H9 (cell line): ENCODE measurements at places on chromosomes 4 and X.

DNA sequence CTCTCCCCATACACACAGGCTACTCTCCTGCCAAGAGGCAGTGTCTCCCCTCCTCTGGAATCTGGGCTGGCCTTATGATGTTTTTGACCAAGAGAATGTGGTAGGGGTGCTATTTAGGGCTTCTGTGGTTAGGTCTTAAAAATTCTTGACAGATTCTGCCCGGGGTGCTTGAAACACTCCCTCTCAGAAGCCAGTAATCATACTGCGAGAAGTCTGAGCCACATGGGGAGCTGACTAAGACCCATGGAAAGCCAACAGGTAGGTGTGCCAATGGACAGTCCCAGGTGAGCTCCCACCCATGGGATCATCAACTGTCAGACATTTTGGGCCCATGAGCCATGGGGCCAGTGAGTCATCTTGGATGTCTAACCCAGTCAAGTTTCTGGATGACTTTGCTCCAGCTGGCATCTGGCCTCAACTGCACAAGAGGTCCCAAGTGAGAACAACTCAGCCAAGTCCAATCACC lies 315.7 kb downstream of the FBXW7 start:
- peaks cover 4% of the 10 kb centered on the region; the same call in 1 of the 2 replicates for H3K36me3 ChIP-seq
- H3K27me3 ChIP-seq = no peaks in the 10 kb centered on the region
- no peak overlapping the region for H3K27ac ChIP-seq
- DNase-seq = no peak
- H3K4me1 ChIP-seq = no peaks in the 10 kb centered on the region; the same call in 1 of the 2 replicates
- H3K4me3 ChIP-seq = no peak overlapping the region

- H3K4me1 ChIP-seq = no peaks in the 10 kb centered on the region; the same call in 1 of the 2 replicates
- no peaks in the 10 kb centered on the region for H3K36me3 ChIP-seq
- no peaks in the 10 kb centered on the region for H3K27me3 ChIP-seq
- DNase-seq = no peak
- no peak overlapping the region for H3K27ac ChIP-seq
These were observed 219.8 kb upstream of the CTSO start for GRCh38 chr4:156173486-156173885.

- no peaks in the 10 kb centered on the region for H3K27me3 ChIP-seq
- no peak overlapping the region for H3K27ac ChIP-seq
- no peak for DNase-seq
- no peak overlapping the region for H3K4me3 ChIP-seq
- no peaks in the 10 kb centered on the region for H3K4me1 ChIP-seq
- peaks cover 20% of the 10 kb centered on the region for H3K36me3 ChIP-seq
These were observed 139.4 kb upstream of the BOD1L1 start for GRCh38 chr4:13766761-13767540.

GRCh38 chrX:24990535-24990934 lies 25.2 kb downstream of the ARX start:
- no peaks in the 10 kb centered on the region for H3K27me3 ChIP-seq
- peaks cover 8% of the 10 kb centered on the region; the same call in 1 of the 2 replicates for H3K4me1 ChIP-seq
- peak; percentile 43 for DNase-seq
- H3K4me3 ChIP-seq = no peak overlapping the region
- no peaks in the 10 kb centered on the region; the same call in 1 of the 3 replicates for H3K36me3 ChIP-seq

DNA sequence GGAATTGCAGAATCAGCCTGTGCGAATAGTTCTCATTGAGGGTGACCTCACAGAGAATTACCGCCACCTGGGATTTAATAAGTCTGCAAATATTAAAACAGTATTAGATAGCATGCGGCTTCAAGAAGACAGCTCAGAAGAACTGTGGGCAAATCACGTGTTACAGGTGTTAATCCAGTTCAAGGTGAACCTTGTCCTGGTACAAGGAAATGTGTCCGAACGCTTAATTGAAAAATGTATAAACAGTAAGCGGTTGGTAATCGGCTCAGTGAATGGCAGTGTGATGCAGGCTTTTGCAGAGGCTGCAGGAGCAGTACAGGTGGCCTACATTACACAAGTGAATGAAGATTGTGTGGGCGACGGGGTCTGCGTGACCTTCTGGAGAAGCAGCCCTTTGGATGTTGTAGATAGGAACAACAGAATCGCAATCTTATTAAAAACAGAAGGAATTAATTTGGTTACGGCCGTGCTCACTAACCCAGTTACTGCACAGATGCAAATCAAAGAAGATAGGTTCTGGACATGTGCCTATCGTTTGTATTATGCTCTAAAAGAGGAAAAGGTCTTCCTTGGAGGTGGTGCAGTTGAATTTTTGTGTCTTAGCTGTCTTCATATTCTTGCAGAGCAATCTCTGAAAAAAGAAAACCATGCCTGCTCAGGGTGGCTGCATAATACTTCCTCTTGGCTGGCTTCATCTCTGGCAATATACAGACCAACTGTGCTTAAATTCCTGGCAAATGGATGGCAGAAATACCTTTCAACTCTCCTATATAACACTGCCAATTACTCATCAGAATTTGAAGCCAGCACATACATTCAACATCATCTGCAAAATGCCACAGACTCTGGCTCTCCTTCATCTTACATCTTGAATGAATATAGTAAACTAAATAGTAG lies 10.7 kb downstream of the BBS12 start:
- H3K36me3 ChIP-seq = peaks cover 6% of the 10 kb centered on the region
- H3K4me3 ChIP-seq = no peak overlapping the region
- no peak for DNase-seq
- no peaks in the 10 kb centered on the region for H3K4me1 ChIP-seq
- H3K27ac ChIP-seq = no peak overlapping the region
- no peaks in the 10 kb centered on the region for H3K27me3 ChIP-seq

DNA sequence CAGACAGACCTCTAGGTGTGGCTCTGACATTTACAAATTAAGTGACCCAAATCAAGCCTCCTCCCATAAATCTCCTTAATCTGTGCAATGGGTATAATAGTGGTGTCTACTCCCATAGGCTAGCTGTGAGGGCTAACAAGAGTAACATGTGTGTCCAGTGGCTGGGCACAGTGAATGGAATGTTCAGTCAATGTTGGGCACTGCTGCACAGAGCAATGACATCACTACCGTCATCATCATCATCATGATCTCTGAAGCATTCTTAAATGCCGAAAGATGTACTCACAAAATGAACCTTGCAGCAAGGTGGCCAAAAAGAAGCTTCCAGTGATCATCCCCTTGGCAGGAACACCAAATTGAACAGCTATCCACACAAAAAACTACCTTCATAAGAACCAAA lies 43.5 kb downstream of the CHRNA9 start:
- DNase-seq = no peak
- H3K36me3 ChIP-seq = no peaks in the 10 kb centered on the region
- no peak overlapping the region for H3K27ac ChIP-seq
- no peaks in the 10 kb centered on the region for H3K27me3 ChIP-seq
- H3K4me1 ChIP-seq = peaks cover 2% of the 10 kb centered on the region; the same call in 1 of the 2 replicates
- no peak overlapping the region for H3K4me3 ChIP-seq

DNA sequence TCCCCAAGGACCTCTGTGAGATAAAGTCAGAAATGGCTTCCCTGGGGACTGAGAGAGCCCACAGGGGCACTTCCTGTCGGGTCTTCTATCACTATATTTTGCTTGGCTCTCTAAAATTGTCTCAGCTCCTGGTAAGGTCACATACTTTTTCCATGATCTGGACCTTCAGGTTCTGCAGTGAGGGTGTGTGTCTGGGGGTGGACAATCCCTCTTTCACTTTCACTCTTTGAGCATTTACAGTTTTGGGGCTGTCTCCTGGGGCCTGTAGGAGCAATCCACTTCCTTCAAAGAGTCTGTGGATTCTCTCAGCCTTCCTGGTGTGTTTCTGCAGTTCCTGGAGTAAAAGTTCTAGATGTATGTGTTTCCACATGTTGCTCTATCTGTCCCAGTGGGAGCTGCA lies 335.7 kb downstream of the FSTL5 start:
- no peaks in the 10 kb centered on the region for H3K27me3 ChIP-seq
- H3K4me1 ChIP-seq = no peaks in the 10 kb centered on the region
- no peak overlapping the region for H3K4me3 ChIP-seq
- DNase-seq = no peak

DNA sequence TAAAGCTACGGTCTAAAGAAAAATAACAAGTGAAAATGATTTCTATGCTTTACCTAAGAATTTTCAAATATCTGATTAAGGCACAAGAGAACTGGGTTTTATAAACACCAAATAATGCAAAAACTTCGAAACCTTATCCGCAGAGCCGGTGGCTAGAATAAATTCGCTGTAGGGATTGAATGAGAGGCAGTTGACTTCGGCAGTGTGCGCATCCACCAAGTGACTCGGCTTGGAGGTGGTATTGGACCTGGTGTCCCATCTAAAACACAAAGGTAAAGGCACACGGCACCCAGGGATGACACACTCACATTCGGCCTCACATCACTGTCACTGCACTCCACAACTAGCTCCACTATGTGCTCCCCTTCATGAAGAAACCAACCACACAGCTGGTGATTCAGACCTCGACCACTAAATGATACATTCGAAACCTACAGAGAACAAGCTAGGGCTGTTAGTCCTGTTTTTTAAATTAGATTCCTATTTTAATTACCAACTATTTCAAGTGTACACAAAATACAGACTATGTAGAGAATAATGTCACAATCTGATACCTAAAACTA lies 17.5 kb downstream of the RBBP7 start:
- no peak for DNase-seq
- H3K4me1 ChIP-seq = no peaks in the 10 kb centered on the region
- no peak overlapping the region for H3K27ac ChIP-seq
- H3K27me3 ChIP-seq = no peaks in the 10 kb centered on the region
- peaks cover 97% of the 10 kb centered on the region for H3K36me3 ChIP-seq

GRCh38 chr4:159134429-159134828 lies 31.6 kb downstream of the RAPGEF2 start:
- no peaks in the 10 kb centered on the region for H3K27me3 ChIP-seq
- DNase-seq = no peak
- peaks cover 7% of the 10 kb centered on the region; the same call in 1 of the 2 replicates for H3K4me1 ChIP-seq
- no peaks in the 10 kb centered on the region for H3K36me3 ChIP-seq
- no peak overlapping the region for H3K4me3 ChIP-seq

DNA sequence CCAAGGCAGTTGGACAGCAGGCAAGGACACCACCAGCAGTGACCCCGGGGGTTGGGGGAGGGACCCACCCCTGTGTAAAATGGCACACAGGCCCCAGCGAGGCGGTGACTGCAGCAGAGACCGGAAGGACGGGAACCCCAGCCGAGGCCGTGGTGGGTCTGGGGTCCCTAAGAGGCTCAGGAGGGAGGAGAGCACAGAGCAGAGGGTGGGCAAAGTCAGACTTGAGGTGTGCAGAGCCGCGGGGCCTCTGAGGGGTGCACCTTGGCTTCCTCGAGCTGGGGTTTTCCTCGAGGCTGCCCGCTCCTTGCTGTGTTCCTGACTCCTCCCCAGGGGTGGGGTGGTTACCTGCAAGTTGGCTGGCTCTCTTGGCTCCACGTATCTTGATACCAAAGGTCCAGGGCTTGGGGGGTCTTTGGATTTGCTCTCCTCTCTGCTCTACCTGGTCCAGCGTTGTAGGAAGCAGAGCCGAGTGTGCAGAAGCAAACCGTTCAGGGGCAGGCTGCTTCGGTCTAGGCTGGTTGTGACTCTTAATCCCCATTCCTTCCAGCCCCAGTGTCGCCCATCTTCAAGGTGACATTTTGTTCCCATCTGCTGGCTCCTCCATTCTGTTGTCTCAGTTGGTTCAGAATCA lies 37.9 kb upstream of the SORCS2 start:
- no peak overlapping the region for H3K27ac ChIP-seq
- no peaks in the 10 kb centered on the region for H3K4me1 ChIP-seq
- DNase-seq = no peak
- no peaks in the 10 kb centered on the region for H3K36me3 ChIP-seq

DNA sequence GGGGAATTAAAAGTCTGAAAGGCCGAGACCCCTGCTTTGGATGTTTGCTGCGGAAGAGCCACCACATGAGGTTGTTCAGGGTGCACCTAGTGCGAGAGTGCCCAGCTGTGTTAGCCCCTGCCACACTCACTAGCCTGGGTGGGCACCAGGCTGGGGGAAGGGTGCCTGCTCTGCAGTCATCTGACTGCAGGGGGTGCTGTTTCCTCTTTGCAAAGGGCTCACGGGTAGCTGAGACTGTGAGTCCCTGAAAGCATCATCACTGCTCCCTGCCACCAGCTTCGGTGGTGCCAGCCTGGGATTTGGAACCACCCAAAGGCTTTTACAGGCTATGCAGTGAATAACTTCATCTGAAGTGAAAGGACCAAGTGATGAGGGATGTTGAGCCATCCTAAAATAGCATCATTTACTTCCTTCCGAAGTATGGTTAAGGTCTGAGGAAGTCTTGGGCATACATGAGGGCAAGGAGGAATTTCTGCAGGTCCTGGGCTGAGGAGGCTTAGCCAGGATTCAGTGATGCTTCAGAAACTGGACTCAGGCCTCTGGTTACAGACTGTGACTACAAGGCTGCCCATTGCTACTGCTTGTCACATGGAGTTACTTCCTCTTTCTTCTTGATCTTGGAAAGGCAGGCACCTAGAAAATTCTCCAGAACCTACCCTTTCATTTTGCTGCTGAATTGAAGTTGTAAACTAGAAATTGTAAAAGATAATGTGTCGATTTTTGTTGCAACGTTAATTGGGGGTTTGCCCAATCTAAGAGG lies 293.2 kb upstream of the PRPS2 start:
- no peak overlapping the region for H3K27ac ChIP-seq
- H3K4me3 ChIP-seq = no peak overlapping the region; the same call in 2 of the 3 replicates
- no peaks in the 10 kb centered on the region for H3K27me3 ChIP-seq
- H3K36me3 ChIP-seq = no peaks in the 10 kb centered on the region
- H3K4me1 ChIP-seq = no peaks in the 10 kb centered on the region

GRCh38 chrX:150316564-150316963 lies 46.6 kb upstream of the MAMLD1 start:
- H3K27ac ChIP-seq = no peak overlapping the region
- no peaks in the 10 kb centered on the region for H3K27me3 ChIP-seq
- no peaks in the 10 kb centered on the region for H3K4me1 ChIP-seq
- H3K36me3 ChIP-seq = no peaks in the 10 kb centered on the region; the same call in 2 of the 3 replicates
- peak; percentile 5 for DNase-seq

DNA sequence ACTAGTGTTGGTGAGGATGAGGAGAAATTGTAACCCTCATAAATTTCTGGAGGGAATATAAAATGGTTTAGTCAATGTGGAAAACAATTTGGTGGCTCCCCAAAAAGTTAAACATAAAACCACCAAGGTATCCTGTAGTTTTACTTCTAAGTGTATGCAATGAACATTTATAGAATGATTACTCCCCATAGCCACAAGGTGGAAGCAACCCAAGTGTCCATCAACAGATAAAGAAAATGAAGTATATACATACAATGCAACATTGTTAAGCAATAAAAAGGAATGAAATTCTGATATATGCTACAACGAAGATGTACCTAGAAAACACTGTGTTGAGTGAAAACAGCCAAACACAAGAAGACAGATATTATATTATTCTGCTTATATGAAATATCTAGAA lies 569.1 kb upstream of the GRID2 start:
- H3K4me1 ChIP-seq = no peaks in the 10 kb centered on the region
- H3K27me3 ChIP-seq = no peaks in the 10 kb centered on the region
- H3K4me3 ChIP-seq = no peak overlapping the region
- no peak overlapping the region for H3K27ac ChIP-seq
- H3K36me3 ChIP-seq = no peaks in the 10 kb centered on the region
